Activated naive CD8-positive, alpha-beta T cell treated with anti-CD3 and anti-CD28 coated beads, Interleukin-2, amount 50 U/mL, for 24 hours (primary cell): ENCODE measurements at places on chromosomes 16 and 17.
A peak's percentile ranks its signal among the peaks of the same experiment; 100 is the strongest.

- H3K27ac ChIP-seq = no peak overlapping the region
- no peak overlapping the region for H3K4me3 ChIP-seq
- peaks cover 26% of the 10 kb centered on the region for H3K27me3 ChIP-seq
- peaks cover 7% of the 10 kb centered on the region for H3K4me1 ChIP-seq
Observed at GRCh38 chr16:23333831-23334456, 31.8 kb downstream of the SCNN1B start.

- H3K36me3 ChIP-seq = peaks cover 24% of the 10 kb centered on the region
- H3K27ac ChIP-seq = no peak overlapping the region
- no peak overlapping the region for H3K4me3 ChIP-seq
- H3K27me3 ChIP-seq = no peaks in the 10 kb centered on the region
- no peak for DNase-seq
Observed at GRCh38 chr17:49624896-49625295, 49.2 kb downstream of the NXPH3 start.

DNA sequence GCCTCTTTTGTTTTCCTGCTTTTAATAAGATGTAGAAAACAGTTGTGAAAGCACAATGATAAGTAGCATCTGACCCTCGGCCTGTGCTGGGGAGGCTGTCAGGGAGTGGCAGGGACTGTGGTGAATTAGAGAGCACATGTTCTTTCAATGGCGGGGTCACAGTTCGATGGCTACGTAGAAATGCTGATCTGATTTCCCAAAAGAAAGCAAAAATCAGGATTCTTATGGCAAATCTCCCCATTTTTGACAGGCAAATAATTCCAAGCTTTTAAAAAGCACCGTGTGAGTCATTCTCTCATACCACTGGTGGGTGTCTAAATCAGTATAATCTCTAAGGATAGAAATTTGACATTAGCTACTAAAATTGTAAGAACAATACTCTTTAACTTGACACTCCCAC lies 4.2 kb upstream of the MAPK7 start:
- no peaks in the 10 kb centered on the region for H3K36me3 ChIP-seq
- no peak overlapping the region for H3K27ac ChIP-seq
- DNase-seq = no peak

GRCh38 chr16:49478107-49478506 lies 104.5 kb downstream of the C16orf78 start:
- no peaks in the 10 kb centered on the region for H3K27me3 ChIP-seq
- no peak for DNase-seq
- H3K36me3 ChIP-seq = no peaks in the 10 kb centered on the region
- H3K27ac ChIP-seq = no peak overlapping the region
- H3K4me3 ChIP-seq = no peak overlapping the region

GRCh38 chr17:29145289-29146073 lies 34.7 kb downstream of the MYO18A start:
- DNase-seq = peak; percentile 67
- H3K36me3 ChIP-seq = no peaks in the 10 kb centered on the region
